ENCODE measurements at places on chromosomes 2 and 18.

DNA sequence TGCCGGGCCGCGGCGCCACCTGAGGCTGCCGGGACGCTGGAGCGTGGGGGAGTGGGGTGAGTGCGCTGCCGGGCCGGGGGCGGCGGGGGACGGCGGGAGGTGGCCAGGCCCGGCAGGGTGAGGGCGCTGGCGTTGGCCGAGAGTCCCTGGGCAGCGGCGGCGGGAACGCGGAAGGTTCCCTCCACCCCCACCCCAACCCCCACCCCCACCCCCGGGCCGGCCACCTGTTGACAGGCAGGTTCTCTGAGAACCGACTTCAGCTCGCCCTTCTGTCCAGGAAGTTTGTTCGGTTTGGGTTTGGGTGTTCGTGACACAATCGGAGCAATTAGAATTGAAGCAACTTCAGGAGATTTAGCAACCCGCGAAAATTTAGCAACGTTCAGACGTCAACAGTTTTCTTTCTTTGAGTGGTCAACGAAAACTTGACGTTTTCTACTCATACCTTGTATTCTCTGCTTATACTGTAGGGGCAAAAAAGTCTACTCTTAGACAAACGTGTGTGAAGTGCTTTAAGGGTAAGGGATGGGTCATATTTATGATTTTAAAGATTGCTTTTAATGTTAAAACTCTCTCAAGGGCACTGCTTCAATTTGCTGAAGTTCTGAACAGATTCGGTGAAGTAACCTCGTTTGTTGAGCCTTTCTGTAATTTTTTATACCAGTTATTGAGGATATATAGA, 9.3 kb downstream of the OTX1 start:
- DNase-seq: no peak

GRCh38 chr2:203492965-203493364, 42.1 kb downstream of the RAPH1 start:
- DNase-seq: no peak

DNA sequence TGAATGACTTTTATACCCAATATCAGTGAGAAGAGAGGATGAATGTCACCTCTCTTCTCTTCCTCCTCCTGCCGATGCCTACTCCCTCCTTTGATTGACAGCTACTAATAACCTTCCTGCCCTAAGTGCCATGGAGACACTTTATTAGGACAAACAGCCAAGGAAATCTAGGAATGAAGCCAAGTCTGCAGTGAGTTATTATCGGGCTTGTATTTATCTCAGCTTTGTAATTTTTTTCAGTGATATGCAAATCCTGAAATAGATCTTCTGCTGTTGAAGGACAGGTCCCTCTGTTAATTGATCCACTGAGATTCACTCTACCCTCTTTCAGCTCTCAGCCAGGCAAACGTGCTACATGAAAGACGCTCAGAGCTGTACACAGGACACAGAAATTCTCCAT, 686.7 kb downstream of the TMEM182 start:
- DNase-seq: no peak

GRCh38 chr2:40109381-40109780, 330.3 kb upstream of the THUMPD2 start:
- DNase-seq: no peak

DNA sequence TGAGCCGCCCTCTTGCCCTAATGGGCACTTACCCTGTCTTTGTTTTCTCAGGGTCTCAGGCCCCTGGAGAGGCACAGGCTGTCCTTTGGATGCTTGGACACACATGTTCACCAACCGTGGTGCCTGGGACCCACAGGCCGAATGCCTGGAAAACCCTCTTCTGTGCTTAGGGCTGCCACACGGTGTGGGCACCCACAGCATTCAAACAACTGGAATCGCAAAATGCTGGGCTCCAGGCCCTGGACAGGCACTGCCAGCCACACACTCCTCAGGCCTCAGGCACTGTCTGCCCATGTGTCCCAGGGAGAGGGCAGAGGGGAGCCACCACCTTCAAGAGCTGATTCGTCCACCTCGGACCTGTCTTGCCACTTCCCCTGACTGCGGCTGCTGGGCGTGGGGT, 123.1 kb upstream of the ACKR3 start:
- no peak for DNase-seq

GRCh38 chr2:187405921-187406320, 42.1 kb downstream of the CALCRL start:
- DNase-seq: no peak

- no peak for DNase-seq
These were observed 851.6 kb downstream of the DCC start for GRCh38 chr18:53191634-53192033.

DNA sequence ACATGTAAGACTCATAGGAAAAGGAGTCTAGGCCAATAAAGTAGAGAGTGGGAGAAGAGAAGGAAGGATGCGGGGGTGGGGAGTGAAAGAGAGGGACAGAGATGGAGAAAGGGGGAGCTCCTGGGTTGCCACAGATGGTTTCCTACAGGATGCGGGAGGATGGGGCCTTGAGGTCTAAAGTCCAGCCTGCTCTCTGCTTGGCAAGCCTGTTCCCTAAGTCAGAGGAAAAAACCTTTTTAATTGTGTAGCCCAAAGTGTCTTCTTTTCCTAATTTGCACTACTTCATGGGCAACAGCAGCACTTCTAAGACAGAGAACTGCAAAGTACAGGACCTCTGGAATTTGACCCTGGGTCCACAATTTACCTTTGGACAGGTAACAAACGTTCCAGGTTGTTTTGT, 1.4 kb upstream of the FAM110C start:
- DNase-seq: no peak

DNA sequence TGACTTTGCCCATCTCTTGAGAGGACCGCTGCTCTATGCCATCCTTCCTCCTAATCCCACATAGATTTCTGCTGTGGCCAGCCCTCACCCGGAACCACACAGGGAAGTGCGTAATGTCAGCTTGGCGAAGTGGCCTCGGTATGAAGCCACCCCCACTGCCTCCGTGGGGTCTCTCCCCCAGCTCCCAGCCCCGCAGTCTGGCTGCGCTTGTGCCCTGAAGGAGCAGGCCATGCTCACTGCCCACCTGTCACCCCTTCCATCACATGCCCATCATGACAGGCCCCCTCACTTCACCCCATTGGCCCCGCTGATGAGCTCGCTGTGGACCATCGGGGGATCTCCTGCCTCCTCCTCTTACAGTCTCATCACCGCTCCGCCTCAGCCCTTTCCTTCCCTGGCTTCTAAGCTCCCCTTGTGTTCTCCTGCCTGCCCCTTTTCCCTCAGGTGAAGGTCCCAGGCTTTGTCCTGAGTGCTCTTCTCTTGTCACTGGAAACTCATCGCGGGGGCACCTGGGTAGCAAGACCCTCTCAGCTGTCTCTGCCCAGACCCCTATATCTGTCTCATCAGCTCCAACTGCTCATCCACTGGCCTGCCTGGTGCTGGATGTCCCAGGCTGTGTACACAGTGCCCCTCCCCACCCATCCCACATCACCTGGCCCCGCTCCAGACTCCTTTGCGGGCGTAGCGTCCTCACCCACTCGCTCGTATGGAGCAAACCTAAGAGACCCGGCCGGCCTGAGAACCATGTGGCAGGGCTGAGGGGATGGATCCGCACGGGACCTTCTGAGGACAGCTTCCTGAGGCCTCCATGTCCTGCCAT, 81.7 kb downstream of the GLI2 start:
- no peak for DNase-seq

- DNase-seq: no peak
These were observed 75.8 kb upstream of the NARS1 start for GRCh38 chr18:57697426-57697825.

DNA sequence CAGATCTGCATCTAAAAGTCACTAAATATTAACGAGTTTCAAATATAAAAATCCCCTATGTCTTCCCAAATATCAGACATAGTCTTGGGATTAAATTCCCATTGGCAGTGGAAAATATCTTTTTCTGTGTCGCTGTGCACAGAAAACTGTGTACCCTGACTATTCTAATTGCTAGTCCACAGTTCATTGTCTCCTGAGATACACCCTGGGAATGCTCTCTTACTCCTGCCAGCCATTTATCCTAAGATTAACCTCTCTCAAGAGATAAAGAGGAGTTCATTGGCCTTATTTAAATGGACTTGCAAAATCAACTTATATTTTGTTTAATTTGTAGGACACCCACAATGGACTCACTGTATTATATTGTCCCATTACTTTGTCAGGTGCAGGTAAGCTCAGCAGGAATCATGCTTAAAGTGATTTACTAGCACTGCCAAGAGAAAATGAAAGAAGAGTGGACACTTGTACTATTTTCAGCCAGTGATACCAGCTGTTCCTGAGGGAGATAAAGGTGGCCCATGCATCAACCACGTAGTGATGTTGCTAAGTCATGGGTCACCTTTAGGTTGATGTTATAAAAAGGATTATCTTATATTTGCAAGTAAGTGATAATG, 553.8 kb downstream of the PIK3C3 start:
- no peak for DNase-seq

DNA sequence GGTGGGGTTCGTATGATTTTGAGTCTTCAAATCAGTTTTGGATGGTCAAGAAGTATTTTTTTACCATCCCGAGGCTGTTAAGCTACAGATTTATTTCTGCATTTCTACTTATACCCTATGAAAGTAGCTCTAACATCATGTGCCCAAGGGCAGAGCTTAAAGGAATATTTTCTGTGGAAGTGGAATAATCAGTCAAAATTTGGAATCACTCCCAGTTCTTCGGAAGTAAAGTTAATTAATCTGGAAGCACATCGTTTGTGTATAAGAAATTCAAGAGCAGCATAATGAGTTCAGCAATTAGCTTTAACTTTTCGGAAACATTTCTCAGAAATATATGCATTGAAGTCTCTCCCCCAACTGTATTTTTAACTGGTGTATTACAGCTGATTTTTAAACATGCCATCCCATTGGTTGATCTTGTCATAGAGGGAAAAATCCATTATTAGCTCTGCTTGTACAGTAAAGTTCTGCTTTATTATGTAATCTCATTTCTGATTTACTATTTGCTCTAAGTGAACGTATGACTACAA, 510.1 kb downstream of the DCC start:
- DNase-seq: no peak
